Activated T-cell treated with anti-CD3 and anti-CD28 coated beads, Interleukin-2, amount 50 U/mL, for 1 hour (primary cell): ENCODE measurements at places on chromosomes 6 and 20.

GRCh38 chr20:44271915-44272663 lies 25.0 kb downstream of the GDAP1L1 start:
- no peak for DNase-seq

GRCh38 chr20:23415959-23416583 lies 5.2 kb downstream of the NAPB start:
- DNase-seq, result no peak

- DNase-seq, result no peak
These were observed 276.5 kb downstream of the CDC5L start for GRCh38 chr6:44663860-44664634.

GRCh38 chr6:161141173-161141572 lies 132.7 kb downstream of the AGPAT4 start:
- DNase-seq, result no peak

DNA sequence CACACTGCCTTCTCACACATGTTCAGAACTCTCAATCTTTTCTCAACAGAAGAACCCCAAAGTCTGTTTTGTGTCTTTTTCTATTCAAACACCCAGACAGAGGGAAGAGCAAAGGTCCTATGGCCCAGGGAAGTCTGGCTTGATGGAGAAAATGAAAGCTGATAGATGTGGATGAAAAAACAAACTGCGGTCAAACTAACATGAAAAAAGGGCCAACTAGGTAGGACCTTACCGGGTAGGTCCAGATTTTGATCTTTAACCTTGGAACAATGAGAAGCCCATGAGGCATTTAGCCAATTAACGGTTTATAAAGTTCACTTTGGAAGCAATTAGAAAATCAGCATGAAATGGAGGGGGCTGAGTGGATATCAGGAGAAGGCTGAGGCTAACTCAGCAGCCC lies 507.7 kb upstream of the SLC35B3 start:
- no peak for DNase-seq

- DNase-seq, result no peak
These were observed 7.5 kb downstream of the RFX6 start for GRCh38 chr6:116884530-116884929.

GRCh38 chr20:38875175-38875993 lies 50.8 kb upstream of the FAM83D start:
- DNase-seq, result peak; percentile 61

DNA sequence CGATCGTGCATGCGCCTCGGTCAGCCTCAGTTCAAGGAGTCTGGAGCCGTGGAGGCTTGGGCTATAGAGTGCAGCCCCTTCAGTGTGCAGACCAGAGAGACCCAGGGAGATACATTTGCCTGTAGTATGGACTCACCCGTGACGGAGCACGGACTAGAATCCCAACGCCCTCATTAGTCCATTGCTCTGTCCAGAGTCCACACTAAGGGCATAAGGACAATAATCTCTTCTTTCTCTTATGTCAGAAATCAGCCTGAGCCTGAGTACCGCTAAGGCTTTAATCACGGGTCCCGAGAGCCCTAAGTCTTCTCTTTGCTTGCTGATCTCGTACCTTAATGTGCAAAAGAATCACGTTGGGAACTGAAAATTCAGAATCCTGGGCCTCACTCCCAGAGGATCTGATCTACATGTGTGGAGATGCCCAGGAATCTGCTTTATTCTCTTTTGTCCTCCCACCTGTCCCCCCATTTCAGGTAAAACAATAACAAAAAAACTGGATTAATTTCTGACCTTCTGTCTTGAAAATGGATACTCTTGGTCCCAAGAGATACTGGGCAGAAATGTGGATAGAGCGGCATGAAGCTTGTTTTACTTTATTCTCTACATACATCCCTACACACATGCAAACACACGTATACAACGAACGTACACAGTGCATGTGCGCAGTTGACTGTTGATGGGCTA lies 671 bp downstream of the BPHL start:
- no peak for DNase-seq

DNA sequence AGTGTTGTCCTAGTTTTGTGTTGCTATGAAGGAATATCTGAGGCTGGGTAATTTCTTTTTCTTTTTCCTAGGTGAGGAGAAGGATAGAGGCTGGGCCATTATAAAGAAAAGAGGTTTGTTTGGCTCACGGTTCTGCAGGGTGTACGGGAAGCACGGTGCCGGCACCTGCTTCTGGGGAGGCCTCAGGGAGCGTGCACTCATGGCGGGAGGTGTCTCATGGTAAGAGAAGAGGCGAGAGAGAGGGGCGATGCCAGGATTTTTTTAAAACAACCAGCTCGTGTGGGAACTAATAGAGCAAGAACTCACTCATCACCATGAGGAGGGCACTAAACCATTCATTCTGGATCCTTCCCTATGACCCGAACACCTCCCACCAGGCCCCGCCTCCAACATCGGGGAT lies 14.2 kb upstream of the NPBWR2 start:
- DNase-seq, result no peak

- no peak for DNase-seq
These were observed 28.0 kb downstream of the BPIFB1 start for GRCh38 chr20:33311011-33311410.

DNA sequence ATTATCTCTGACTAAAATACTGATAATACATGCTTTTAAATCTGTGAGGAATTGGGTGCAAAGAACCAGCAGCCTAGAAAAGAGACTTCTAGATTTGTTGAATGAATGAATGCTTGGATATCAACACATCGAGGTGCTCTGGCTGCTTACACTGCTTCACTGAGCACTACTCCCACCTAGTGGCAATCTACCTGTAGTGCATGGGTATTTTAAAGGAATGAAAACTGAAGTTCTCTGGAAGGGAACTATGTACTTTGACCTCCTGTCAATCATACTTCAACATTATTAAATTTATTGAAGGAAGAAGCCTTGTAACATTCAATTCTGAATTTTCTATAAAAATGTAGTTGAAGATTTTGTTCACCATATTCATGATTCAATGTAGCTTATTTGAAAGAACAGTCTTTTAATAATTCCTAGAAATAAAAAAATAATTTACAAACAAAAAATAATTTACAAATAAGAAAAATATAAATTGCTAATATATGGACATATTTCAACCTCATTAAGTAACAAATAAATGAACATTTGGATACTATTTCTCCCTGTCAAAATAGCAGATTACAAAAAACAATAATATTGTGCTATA lies 111.2 kb upstream of the MMS22L start:
- no peak for DNase-seq

- DNase-seq, result no peak
These were observed 39.2 kb downstream of the LIN28B start for GRCh38 chr6:104995989-104996617.

DNA sequence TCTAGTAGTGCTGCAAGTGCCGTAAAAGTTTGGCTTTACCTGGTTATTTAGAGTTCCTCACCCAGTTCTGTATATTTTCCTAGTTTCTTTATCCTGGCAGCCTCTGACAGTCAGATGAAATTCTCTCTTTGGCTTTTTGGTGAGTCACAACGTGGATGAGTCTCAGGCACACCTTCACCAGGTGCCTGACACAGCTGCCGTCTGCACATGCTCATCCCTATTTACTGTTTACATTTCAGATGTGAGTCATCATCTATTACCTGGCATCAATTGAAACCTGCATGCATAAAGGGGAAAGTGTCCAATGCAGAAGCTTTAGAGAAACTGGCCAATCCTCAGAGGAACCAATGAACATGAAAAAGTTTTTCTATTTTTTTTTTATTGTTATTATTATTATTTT lies 33.3 kb upstream of the ADGRF4 start:
- DNase-seq, result no peak

GRCh38 chr20:57947421-57948179 lies 237.8 kb upstream of the PMEPA1 start:
- DNase-seq, result no peak

DNA sequence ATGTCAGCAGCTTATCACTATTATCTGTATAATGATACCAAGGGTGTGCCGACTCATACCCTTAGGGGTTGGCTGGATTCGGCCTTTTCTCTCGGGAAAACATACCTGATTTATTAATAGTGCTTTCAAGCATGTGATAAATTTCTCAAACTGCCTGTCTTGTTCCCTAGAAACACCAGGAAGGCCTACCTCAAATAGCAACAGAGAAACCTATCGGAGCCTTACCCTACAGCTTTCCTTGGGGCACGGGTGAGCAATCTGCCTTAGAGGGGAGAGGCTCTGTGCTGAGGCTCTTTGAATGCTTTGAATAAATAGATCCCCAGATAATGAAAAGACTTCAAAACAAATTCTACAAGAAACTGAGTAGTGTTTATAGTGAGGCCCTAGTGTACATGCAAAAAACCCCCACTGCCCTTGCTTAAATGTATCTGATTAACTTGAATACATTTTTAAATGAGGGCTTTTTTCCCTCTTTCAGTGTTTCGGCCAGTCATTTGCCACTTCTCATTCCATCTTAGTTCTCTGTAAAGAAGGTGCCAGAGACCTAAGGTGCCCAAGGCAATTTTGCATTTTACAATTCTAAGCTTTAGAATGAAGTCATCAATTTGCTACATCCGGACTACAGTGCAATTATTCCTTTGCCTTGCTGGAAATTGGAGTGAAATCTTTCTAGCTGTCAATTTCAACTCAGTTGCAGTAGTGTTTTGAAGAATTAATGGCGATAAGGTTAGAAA lies 320.1 kb downstream of the ESR1 start:
- no peak for DNase-seq

DNA sequence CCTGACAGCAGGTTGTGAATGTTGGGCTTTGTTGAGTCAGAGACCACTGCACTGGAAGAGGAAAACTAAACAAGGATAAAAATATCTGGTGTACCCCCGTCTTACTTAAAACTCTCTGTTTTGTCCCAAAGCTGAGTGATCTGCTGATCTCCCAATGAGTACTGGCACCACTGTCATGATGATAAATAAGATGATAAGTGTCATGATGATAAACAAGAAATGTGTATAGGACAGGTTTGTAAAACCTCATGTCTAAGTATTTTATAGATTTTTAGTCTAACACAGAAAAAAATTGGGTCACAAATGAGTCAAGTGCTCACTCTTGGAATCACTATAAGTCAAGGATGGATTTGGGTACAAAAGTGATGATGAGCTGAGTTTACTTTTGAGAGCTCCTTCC lies 8.5 kb upstream of the SIM1 start:
- no peak for DNase-seq

DNA sequence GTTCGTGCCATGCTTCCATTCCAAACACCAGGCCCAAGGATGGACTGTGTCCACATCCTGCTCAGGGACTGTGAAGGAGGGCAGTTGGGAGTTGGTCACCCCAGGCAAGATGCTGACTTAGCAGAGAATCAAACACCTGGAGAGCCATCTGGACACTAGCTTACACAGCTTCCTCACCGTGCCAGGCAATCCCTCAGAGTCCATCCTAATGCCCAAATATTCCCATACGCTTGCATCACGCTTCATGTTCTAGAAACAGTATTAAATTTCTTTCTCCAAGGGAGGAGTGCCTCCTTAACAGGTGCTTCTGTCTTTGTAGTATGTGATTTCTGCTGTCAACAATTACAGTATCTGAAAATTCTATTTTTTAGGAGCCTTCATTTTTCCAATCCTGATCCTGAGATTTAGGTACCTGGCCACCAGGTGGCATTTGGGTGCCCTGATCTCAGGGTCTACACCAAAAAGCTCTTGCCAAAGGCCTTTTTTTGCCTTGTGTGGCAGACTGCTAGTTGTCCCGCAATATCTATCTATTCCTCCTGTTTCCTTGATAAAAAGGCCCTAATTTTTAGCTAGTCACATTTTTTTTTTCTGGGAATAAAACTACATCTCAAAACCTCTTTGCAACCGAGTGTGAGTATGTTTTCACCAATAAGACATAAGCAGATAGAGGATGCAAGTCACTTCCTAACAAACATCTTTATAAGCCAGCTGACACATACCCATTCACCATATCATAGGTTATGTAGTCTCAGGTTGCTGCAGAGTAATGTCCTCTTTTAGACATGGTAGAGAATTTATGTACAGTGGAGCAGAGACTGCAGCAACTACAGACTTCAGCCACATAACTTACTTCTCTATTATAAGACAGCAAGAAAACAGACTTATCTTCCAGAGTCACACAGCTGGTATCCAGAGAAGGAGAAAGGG lies 85.0 kb downstream of the PREP start:
- DNase-seq, result no peak

DNA sequence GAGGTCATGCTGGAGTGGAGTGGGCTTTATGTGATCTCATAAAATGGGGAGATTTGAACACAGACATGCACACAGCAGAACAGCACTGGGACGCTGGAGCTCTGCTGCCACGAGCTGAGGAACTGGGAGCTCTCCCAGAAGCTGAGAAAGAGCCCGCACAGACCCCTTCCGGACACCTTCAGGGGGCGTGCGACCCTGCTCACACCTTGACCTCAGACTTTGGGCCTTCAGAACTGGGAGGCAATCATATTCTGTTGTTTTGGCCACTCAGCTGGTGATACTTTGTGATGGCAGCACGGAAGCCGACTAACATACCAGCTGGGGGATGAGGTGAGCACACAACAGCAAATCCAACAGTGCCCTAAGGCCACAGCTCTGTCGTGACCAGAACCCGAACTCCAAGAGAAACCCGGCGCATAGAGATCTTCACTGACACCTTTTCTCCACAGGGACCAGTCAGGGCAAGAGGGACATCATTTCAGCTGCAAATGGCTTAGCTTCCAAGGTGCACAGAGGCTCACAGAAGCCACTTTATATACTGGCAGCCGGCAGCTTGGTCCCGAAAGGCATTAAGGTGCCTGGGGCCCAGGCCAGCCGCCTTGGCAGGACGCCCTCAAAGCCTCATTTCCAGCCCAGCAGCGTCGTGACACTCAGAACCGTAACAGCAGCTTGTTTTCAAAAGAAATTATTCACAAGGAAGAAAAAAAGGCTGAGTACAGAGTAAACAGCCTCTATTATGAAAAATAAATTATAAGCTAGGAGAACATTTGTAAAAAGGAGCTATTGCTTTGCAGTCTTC lies 89.3 kb downstream of the RNASET2 start:
- DNase-seq, result no peak

GRCh38 chr20:25058051-25058846 lies at the start of gene ACSS1:
Gene ACSS1, minus strand, starts transcription at chr20:25058139. Its CDS starts 37 bp downstream, at chr20:25058102.
- peak; percentile 81 for DNase-seq

DNA sequence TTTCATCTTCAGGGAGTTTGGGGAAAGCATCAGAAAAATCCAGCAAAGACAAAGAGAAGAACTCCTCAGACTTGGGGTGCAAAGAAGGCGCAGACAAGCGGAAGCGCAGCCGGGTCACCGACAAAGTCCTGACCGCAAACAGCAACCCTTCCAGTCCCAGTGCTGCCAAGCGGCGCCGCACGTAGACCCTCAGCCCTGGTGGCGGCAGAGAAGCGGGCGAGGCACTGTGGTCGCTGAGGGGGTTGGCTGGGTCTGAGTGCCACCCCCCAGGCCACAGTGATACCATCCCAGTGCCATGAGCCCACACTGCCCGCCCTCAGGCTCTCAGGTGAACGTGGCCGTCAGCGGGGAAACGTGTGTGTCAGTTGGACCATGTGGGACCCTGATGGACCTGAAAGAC lies 3.2 kb downstream of the MRGBP start:
- DNase-seq, result no peak

GRCh38 chr20:16385891-16386290 lies 187.4 kb downstream of the KIF16B start:
- DNase-seq, result no peak
